Bronchial epithelial cell (primary cell): ENCODE measurements at places on chromosomes 7 and 10.
A peak's percentile ranks its signal among the peaks of the same experiment; 100 is the strongest.

- DNase-seq = no peak
These were observed 31.7 kb upstream of the CDK14 start for GRCh38 chr7:90564455-90564854.

DNA sequence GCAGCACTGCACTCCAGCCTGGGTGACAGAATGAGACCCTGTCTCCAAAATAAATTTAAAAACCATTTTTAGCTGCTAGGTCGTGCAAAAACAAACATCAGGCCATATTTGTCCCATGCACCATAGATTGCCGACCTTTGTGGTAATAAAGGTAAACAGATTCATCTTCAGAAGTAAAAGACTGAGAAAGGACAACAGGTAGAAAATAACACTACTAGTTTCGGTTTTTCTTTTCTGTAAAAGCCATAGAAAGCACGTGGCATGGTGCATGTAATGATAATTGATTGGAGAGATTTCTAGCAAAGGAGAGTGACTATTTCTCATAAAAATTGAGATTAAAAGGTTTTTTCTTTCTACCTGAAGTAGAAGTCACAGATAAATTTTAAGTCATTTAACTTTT is 93.9 kb downstream of the DNAH11 start:
- DNase-seq = no peak

DNA sequence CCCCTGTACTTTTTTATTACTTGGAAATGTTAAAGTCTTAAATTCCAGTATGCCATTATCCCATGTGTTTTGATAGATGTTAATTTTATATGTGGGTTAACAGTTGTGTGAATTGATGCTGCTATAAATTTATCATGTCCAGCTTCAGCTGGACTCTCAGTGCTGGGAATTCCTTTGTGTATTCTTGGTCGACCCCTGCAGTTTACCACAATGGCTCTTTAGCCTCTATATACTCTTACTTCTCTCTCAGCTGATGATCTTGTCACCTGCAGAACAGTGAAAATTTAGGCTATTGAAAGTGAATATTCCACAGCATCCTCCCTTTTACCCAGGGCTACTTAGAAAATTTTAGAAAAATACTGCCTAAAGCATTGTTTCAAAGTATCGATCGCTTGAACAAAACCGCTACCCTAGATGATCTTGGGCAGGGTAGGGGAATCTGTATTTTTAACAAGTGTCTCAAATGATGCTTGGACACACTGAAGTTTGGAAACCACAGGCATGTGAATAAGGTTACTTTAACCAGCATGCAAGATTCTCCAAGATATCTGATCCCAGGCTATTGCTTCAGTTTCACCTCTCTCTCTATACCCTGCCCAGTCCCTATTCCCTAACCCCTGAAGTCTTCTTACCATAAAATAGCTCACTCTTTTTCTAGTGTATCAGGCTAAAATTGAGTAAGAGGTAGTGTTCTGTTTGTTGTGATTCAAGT is 25.4 kb downstream of the LCOR start:
- DNase-seq = no peak

DNA sequence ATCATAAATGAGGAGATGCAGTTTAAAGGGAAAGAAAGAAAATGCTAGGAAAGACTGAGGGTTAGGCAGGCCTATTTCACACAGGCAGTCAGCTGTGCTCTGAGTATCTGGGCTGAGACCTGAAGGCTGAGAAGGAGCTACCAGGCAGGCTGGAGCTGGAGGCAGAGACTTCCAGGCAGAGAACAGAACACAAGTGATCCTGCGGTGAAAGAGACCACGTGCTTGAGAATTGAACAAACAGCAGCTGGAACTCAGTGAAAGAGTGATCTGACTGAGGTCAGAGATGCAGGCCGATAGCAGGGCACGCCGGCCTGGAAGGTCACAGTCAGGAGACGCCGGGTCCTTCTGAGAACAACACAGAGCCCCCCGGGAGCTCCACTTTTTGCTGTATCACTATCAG is 147.8 kb downstream of the ADAM12 start:
- no peak for DNase-seq

DNA sequence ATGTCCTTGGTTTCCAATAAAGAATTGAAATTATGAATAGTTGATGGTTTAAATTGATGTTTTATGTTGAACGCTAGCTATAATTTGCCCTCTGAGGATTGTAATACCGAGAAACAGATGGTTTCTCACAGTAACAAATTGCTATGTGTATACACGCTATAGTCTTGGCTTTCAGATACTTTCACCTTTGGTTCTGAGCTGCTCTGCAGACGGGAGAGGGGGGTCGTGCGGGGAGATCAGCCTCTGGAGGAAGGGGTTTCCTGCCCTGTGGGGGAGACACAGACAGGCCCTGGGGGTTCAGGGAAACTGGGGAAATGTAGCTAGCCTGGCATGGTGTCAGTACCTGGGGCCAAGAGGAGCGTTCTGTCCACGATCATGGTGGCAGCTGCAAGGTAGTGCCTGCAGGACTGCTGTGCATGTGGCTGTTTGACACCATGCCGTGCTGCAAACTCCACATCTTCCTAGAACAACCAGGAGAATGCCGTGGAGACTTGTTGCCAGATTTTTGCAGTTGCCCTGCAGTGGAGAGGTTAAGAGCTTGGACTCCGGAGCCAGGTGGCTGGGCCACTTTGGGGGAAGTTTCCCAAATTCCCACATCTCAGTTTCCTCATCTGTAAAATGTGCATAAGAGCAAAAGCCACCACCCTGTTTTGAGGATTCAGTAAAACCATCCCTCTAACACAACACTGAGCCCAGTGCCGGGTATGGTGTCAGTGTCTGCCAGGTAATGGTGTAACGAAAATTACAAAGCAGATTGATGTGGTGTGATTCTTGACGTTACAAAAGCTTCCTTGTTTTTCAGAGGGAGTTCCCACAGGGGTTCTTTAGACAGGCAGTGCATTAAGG is 167.9 kb downstream of the CUX1 start:
- no peak for DNase-seq

DNA sequence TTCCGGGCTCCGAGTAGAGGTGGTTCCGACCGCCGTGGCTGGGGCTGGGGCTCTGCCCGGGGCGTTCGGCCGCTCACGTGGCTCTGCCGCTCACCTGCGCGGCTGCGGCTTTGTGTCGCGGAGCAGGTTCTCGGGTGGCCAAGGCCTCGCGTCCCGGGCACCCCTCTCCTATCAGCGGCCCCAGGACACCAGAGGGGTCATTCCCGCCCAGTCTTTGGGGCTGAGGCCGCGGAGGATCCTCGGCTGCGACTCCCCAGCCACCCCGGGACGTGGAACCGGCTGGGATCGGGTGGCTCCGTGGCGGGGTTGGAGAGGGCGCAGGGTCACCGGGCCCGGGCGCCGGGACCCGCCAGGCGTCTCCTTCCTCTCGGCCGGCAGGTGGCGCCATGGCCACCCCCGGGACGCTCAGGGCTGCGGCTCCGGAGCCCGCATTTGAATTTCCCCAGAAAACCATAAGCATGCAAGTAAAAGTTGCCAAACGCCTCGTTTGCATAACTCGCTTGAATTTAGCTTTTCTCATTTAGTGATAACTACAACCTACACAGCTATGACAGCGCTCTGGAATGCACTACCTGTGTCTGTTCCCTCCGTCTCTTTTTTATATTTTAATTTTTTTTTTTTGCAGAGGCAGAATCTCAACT is 1.2 kb downstream of the COL26A1 start:
- DNase-seq = peak; percentile 12
